ENCODE measurements at places on chromosomes 16 and 17.

DNA sequence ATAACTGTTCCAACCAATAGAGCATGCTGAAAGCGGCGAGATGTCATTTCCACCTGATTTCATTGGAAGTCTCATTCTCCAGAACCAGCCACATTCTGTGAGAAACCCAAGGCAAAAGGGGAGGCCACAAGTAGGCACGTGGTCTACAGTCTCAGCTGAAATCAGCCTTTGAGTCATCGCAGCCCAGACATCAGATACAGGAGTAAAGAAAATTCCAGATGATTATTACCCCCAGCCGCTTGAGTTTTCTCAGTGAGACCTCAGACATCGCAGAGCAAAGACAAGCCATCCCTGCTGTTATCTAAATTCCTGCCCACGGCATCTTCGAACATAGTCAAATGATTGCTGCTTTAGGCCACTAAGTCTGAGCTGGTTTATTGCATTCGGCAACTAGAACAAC lies 23.1 kb downstream of the STAT3 start:
- DNase-seq, result no peak

DNA sequence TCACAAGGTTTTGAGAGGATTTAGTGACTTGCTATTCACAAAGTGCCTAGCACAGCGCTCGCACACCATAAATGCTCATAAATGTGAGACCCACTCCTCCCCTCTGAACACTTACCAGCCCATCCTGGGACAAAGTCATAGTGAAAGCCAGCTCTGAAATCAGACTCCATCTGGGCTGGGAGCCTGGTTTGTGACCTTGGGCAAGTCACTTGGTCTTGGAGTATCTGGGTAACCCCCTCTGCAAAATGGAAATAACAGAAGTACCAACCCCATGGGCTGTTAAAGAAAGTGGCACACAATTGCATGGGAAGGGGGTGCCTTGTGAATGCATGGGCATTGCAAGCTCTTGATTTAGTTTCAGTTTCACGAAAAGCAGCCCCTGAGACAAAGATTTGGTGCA lies 104.7 kb upstream of the CDH5 start:
- DNase-seq, result no peak

DNA sequence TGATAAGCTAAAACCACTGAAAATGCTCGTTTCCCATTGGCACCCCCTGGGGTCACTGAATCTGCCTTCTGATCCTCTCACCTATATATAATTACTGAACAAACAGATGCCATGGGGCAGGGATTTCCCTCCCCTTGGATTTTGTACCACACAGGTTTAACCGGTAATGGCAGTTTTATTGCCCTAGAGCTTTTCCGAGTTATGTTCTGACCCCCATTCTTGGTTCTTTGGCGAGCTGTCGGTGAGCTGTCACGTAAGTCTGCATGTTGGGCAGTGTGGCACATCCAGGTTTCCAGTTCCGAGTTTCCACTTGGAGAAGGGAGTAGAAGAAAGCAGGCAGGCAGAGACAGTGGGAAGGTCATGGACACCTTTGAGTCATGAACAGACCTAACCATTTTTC lies 7.1 kb downstream of the TMEM97 start:
- no peak for DNase-seq

- DNase-seq, result no peak
Measured at GRCh38 chr16:16985707-16986106, 485.1 kb downstream of the XYLT1 start.

GRCh38 chr17:16378636-16379282 lies 2.1 kb upstream of the UBB start:
- no peak for DNase-seq

DNA sequence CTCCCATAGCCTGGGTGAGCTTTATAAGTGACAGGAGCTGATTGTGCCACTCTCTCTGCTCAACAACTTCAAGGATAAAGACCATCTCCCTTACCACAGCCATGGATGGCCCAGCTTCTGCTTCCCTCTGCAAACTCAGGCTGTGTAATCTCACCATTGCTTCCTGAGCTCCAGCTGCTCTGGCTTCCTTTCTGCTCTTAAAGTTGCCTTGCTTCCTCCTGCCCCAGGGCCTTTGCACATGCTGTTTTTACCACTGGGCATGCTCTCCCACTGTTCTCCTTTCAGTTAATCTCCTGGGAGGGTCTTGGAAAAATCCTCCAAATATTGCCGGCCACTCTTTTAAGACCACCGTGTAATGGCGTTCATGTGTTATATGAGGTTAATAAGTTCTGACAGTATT lies 265.1 kb upstream of the C16orf82 start:
- DNase-seq, result no peak

GRCh38 chr16:70793851-70794502 lies 7.0 kb downstream of the VAC14 start:
- DNase-seq, result no peak

DNA sequence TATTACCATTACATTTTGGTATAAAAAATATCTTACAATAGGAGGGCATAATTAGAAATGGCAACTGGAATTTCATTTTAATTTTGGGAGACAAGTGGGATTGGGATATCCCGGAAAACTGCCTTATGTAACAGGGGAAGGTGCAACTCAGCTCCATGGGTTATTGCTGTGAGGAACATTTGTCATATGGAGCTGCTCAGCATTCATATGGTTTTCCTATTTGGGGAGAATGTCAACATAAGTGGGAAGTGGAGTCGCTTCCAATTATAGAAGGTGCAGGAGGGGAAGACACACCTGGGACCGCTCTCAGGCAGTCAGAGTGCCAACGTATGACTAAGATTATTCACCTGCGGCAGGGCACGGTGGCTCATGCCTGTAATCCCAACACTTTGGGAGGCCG lies 10.7 kb downstream of the ODF4 start:
- no peak for DNase-seq

- no peak for DNase-seq
Measured at GRCh38 chr16:19735074-19735867, 17.2 kb downstream of the IQCK start.

DNA sequence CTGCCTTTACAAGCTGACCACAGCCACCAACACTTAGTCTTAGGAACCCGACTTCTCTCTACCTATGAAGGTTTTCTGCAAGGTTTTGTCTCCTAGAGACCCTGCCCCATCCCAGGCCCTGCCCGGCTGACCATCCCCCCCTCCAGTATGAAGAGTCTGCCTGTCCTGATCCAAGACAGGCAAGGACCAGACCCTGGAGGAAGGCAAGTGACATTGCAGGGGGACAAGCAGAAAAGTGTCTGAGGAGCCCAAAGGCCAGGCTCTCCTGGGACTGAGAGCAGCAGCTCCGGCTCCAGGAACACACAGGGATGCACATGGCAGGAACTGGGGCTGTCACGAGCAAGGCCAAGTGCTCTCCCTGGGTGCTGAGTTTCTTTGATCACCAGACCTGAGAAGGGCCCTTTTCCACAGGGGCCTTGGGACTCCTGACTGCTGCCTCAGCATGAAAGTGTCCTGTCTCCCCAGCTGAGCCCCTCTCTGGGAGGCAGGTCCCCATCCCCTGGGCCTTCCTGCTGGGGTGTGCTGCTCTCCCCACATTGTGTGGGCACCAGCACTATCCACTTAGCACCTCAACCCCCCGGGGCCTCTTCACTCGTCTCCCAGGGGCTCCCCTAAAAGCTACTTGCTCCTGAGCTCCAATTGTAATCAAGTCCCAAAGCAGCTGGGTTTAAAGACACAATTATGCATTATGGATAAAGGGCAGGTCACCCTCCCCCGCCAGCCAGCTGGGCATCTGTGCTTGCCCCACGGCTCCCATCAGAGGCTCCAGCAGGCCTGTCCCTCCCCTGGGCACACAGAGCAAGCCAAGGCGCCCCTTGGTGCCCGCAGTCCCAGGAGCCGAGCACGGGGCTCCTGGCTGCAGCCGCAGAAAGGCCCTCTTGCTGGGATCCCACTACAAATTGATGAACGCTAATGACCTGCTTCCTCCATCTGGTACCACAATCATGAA lies 11.6 kb upstream of the CACNG4 start:
- DNase-seq, result no peak

GRCh38 chr16:81902025-81902424 lies 109.2 kb downstream of the SDR42E1 start:
- DNase-seq, result no peak

- DNase-seq, result no peak
Measured at GRCh38 chr17:43808076-43808475, 24.9 kb downstream of the MPP3 start.

DNA sequence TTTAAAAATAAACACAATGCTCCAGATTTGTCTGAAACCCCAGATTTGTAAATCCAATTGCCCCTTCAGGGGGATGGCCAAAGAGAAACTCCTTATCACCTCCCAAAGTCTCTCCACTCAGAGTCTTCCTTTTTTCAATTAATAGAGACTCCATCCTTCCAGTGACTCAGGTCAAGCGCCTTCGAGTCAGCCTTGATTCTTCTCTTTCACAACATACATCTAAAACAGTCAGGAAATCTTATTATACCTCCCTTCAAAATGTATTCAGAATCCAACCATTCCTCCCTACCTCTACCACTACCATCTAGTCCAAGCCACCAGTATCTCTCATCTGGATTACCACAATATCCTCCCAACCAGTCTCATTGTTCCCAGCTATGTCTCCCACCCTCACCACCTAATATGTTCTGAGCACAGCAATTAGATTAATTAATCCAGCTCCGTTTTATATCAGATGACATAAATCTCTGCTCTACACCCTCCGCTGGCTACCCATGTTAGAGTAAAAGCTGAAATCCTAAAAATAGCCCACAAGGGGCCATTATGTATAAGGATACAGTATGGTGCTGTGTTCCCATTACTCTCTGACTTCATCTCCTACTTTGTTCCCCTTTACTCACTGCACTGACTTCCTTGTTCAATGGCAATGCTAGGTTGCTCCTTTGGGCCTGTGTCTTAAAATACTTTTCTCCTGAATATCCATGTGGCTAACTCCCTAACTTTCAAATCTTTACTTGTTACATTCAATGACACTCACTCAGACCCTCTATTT lies 11.8 kb downstream of the SIAH1 start:
- no peak for DNase-seq

DNA sequence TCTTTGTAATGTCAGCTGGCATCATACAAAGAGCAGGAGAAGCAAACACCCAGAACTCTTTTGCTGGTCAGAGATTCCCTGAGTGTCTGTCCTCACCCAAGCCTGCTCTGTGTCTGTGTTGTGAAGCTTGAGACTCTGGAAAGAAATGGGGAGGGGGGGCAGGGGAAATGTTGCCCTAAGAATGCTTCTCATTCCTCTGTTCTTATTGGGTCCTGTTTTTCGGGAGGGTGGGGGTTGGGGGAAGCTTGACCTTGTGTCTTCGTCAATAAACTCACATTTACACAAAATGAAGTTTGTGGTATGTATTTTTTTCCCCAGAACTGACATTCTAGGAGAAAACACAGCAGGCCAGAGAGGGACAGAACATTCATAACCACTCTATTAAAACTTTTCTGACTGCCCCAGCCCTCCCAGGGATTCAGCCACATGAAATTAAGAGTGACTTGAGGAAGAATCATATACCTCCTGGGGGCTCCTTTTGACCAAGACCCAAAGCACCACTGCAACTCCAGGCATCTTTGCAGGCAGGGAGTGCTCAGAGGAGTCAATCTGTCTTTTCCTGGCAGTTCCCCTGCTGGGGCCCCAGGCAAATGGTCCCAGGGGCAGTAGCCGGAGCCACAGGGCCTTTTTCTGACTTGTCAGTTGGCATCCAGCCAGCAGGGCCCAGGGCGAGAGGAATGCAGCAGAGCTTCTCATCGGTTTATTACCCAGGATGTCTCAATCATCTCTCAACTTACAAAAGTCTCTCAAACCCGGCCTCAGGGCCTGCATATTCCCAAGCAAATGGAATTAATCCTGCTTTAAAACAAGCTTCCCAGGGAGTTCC lies 5.1 kb upstream of the RASL10B start:
- peak; percentile 33 for DNase-seq

DNA sequence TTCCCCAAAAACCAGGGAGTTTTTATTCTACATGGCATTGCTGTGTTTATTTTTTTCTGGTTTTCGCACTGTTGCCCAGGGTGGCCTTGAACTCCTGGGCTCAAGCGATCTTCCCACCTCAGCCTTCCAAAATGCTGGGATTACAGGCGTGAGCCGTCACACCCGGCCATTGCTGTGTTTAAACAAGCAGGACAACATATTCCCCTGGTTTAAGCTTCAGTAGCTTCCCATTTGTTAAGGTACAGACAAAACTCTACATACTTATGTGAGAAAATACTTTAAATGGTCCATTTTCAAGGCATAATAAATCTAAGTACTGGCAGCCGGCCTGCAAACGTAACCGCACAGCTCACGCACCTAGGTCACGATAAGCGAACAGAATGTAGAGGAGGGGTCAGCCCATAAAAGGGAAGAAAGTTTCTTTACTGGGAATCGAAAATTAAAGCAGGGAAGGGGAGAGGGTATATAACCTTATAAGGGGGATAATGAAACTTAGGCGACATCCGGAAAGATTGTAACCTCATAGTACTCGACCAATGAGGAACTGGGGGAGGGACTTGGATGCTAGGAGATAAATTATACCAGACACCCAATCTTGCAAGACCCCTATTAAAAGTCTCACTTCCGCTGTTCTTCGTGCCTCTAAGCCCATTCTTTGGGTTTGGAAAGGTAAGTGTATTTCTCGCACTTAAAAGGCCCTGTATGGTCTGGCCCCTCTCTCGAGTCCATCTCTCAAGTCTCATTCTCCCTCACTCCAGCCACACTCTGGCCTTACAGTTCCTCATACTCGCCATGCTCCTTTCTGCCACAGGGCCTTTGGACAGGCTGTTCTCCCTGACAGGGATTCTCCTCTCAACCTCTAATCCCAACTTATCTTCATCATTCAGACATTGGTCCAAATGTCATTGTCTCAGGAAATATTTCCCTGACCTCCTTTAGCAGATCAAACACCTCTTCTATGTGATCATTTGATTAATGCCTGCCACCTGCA lies 59.2 kb downstream of the TEX14 start:
- peak; percentile 12 for DNase-seq

GRCh38 chr16:4260360-4260759 lies 12.5 kb downstream of the TFAP4 start:
- DNase-seq, result no peak

DNA sequence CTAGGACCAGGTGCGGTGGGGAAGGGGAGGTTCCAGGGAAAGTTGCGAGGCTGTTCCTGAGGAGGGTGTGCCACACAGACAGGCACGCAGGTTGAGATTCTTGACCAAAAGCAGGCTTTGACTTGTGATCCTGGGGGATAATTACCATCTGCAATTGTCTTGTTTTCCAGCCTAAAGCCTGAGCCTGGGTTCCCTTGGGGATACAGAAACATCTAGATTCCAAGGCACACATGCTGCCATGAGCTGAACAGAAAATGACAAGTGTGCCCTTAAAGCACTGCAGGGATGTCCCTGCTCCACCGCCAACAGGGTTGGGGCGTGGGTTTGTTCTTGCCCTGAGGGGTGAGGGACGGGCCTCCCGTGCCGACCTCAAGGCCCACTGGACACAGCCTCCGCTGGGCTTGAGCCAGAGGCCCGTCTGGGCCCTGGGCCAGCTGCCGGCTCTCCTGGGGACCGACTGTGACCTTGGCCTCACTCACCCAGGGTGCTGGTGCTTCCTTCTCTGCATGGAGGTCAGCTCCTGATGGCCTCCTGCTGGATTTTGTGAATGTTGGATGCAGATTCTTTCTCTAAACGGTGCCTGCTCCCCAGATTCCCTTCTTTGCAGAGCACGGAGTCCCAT lies 14.0 kb downstream of the CA5A start:
- DNase-seq, result no peak

GRCh38 chr16:85344502-85345128 lies 232.3 kb upstream of the CIBAR2 start:
- no peak for DNase-seq

Measured in NB4 (cell line).